GM23248 (cell line): ENCODE measurements at places on chromosomes 4 and X. TPM values are rescaled to one million over a fixed set of nuclear protein-coding genes. Genes with fewer than 3 reads are reported as not detected.

DNA sequence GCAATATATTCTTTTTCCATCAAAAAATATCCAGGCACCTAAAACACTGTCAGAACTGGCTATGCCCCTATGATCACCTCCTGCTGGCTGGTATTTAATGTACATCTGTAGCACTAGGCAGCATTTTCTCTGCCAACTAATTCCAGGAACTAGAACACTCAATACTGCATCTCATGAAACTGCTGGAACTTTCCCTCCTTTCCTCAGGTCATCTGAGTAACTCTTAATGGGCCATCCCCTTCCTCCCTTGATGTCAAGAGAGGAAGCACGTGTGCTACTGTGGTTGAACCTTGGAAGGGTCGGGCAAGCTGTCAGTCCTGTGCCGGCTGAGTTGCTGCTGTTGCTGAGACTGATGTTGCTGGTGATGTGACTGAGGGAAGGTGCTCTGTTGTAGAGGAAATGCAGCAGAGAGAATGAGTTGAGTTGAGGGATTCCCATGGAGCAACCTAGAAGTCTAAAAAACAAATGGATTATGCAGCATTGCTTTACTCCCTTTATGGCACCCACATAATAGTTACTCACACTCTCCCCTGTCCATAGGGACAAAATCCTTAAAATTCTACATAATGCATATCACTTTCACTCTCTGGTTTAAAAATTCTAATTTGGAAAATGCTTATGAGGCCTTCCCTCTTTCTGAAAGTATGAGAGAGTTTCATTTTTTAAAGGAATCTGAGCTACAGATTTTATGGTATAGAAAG lies 39.5 kb downstream of the TMEM165 start:
- peak; percentile 66 for DNase-seq

- no peak for DNase-seq
Observed at GRCh38 chr4:166777760-166778159, 456.5 kb downstream of the SPOCK3 start.

GRCh38 chr4:142901166-142901662 lies 55.1 kb upstream of the INPP4B start:
- DNase-seq = peak; percentile 45

DNA sequence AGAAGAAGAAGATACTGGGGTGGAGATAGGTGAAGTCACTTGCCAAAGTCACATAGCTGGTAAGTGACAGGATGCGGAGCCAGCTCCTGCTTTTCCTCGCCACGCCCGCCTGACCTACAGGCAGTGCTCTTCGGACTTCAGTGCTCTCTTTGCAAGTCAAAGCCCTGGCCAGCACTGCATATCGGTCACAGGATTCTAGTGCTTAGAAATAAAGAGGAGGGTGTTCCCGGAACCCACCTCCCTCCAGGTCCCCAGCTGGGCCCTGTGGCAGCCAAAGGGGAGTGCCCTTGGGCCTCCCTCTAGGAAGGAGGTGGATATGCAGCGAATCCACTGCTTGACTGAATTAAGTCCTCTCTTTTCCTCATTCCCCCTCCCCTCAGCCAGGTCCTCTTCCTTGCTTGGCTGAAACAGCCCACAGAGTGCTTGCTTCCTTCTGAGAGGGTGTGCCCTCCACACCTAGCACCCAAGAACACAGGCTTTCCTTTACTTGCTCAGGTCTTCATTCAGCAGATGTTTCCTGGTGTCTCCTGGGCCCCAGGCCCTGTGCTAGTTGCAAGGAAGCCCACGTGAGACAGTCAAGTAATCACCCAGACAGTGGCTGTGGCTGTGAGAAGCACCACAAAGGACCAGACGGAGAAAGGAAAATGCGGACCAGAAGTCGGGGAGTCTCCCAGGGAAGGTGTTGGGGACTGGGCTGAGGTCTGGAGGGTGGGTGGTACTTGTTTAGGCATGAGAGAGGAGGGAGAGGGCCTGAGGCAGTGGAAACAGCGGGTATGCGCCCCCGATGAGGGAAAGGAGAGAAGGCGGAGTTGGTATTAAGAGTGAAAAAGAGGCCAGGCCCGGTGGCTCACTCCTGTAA lies 14.0 kb upstream of the HMGB3 start:
- no peak for DNase-seq

- no peak for DNase-seq
Observed at GRCh38 chr4:10354225-10354624, 103.0 kb downstream of the ZNF518B start.

DNA sequence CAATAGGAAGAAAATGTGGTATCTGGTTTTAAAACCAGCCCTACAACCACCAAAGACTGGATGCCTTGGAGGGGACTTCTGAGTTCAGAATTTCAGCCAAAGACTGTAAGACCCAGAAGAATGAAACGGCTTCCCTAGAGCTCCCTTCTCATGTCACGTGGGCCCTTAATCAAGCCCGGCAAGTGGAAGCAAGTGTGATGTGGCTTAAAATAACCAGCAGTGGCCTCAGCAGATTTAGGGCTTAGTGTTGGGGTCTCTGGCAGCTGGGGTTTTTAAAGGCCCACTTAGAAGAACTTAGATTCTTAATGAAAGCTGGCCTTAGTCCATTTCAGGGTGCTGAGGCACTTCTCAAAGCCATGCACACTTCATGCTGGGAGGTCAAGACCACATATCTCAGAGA lies 111.2 kb upstream of the TBC1D9 start:
- DNase-seq = no peak

GRCh38 chrX:121258545-121258944 lies 211.1 kb downstream of the GLUD2 start:
- DNase-seq = no peak

- DNase-seq = peak; percentile 15
Observed at GRCh38 chr4:3293401-3294391, 875 bp downstream of the RGS12 start.

DNA sequence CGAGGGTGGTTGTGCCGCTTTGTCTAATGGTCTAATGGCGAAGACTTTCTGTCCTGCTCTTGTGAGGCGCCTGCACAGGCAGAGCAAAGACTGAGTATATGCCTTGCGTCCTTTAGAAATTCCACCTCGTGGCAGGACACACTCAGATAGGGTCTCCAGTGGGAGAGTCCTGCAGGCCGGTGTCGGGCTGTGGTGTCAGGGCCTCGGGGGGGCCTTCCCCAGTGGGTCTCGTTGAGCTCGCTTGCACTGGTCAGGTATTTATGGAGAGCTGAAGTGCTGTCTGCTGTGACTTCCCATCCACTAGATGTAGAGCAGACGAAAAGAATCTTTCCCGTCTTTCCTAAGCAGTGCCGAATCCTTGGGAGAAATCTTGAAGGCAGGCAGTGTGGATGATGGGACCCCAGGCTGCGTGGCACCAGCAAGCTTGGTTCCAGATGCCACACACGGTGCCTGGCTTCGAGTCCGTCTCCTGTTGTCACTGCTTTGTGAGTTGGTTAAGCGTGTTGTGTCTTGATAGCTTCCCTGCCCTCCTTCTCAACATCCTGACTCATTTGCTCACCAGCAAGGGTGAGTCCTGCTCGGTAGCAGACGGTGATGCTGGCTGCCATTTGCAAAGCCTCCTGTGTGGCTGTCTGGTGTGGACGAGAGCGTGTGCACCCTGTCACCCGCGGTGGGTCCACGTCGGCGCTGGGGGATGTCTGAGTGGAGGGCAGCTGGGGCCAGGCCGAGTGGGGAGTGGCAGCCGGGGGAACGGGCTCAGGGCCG lies 20.5 kb downstream of the MAEA start:
- no peak for DNase-seq

- no peak for DNase-seq
Observed at GRCh38 chr4:68724922-68725321, 54.5 kb upstream of the UGT2B15 start.

GRCh38 chr4:152408514-152409327 lies 127.2 kb downstream of the FBXW7 start:
- peak; percentile 64 for DNase-seq

- DNase-seq = no peak
Observed at GRCh38 chrX:49925176-49925575, 2.8 kb downstream of the CLCN5 start.

- no peak for DNase-seq
Observed at GRCh38 chr4:150710770-150711375, 128.9 kb downstream of the MAB21L2 start.

DNA sequence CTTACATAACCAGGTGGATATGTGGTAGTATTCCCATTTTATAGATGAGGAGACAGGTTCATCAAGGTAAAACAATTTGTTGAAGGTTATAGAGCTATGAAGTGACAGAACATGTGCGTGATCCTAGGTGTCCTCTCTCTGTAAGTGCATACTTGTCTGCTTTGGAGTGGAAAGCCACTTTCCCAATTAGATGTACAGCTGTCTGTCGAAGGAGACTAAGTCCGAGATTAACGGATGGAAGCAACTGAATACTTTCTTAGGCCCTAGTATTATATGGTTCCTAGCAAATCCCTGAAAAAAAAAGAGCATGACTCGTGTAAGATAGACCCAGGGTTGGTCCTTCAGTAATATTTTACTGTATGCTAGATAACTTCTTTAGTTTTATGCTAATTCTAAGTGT lies 19.7 kb downstream of the TMEM131L start:
- no peak for DNase-seq

- DNase-seq = no peak
Observed at GRCh38 chr4:545612-546011, 30.5 kb downstream of the TMEM271 start.

- DNase-seq = peak; percentile 23
Observed at GRCh38 chr4:186727977-186728519, 4.4 kb upstream of the FAT1 start.

DNA sequence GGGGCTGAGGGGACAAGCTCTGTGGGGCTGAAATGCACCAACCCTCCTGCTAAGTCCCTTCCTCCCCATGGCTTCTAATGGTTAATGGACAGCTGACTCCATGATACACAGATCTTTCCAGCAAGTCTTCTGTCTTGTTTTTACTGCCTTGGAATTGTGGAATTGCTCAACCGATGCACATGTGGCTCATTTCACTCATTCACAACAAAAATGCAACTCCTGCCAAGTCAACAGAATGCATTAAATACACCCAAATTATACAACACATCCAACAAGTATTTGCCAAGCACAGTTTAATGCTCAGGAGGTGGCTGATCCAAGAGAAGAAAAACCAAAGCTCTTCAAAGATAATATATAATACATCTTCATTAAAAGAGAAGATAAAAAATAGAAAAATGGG lies 61.9 kb upstream of the PAGE4 start:
- DNase-seq = peak; percentile 1

The AMBN gene
- polyA plus RNA-seq = not detected in 2 replicates

The CCKAR gene
- not detected in 2 replicates for polyA plus RNA-seq

The RAI2 gene
- not detected in 2 replicates for polyA plus RNA-seq

The SAP30 gene
- 6.1 and 9.8 TPM in 2 replicates for polyA plus RNA-seq

The RAB9B gene
- 0.80 and 0.81 TPM in 2 replicates for polyA plus RNA-seq

The TEX13D gene
- 0.11 TPM in 1 of 2 replicates, not detected in the other for polyA plus RNA-seq

The ADGRG4 gene
- polyA plus RNA-seq = not detected in 2 replicates
